ENCODE measurements at places on chromosomes 2 and 18.
A peak's percentile ranks its signal among the peaks of the same experiment; 100 is the strongest.

DNA sequence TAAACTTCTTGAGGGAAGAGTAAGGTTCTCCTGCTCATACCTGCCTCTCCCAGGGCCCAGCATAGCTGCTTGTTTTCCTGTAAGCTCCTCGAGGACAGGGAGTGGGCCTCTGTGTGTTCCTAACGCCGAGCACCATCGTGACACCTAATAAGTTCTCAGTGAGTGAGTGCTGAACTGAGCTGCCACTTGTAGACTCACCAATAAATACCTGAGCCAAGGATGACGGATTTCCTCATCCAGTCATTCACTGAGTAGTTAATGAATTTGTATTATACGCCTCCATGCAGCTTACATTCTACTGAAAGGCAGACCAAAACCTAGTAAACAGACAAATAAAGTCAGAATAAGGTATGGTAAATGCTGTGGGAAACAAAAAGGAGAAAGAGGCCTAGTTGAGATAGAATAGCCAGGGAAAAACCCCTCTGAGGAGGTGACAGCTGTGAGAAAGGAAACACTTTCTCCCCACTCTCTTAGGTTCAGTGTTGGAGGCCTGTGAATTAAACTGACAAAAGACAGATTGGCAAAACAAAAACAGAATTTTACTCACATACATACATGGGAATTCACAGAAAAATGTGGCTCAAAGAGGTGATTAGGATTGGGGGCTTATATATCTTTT lies 138.6 kb downstream of the B3GNT2 start:
- no peak overlapping the region for H3K27ac ChIP-seq
- no peak overlapping the region for H3K4me3 ChIP-seq
- H3K27me3 ChIP-seq: no peaks in the 10 kb centered on the region
- peaks cover 35% of the 10 kb centered on the region for H3K4me1 ChIP-seq
- H3K36me3 ChIP-seq: no peaks in the 10 kb centered on the region
- DNase-seq: no peak

DNA sequence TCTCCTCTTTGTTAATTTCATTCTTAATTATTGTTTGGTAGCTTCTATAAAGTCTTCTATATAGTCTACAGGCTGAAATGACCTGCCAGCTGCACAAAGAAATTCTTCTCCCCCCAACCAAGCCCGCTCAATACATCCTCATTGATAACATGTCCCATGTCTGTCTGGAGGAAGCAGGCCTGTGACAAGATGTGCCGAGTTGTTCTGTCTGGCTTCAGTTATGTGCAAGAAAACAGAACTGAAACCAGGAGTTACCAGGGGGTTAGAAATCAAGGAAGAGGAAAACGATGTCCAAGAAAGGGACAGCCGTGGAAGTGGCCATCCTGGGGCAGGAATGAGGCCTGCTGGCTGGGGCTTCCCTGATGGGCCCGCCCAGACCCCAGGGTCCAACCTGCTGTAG lies 57.6 kb downstream of the MTCL1 start:
- no peaks in the 10 kb centered on the region for H3K27me3 ChIP-seq
- no peaks in the 10 kb centered on the region for H3K4me1 ChIP-seq
- DNase-seq: no peak
- H3K36me3 ChIP-seq: no peaks in the 10 kb centered on the region
- no peak overlapping the region for H3K4me3 ChIP-seq

DNA sequence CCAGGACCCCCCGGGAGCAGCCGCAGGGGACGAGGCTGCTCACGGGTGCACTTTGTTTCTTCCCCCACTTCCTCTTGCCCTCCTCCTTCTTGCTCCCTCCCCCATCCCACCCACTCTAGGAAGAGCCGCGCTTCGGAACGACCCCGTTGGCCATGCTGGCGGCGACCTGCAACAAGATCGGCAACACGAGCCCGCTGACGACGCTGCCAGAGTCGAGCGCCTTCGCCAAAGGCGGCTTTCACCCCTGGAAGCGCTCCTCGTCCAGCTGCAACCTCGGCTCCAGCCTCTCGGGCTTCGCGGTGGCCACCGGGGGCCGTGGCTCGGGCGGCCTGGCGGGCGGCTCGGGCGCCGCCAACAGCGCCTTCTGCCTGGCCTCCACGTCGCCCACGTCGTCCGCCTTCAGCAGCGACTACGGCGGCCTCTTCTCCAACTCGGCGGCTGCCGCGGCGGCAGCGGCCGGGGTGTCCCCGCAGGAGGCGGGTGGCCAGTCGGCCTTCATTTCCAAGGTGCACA lies 1.3 kb downstream of the SP9 start:
- H3K27ac ChIP-seq: no peak overlapping the region
- no peak overlapping the region for H3K4me3 ChIP-seq
- peaks cover 68% of the 10 kb centered on the region for H3K4me1 ChIP-seq
- peaks cover 86% of the 10 kb centered on the region for H3K27me3 ChIP-seq
- no peaks in the 10 kb centered on the region for H3K36me3 ChIP-seq
- peak; percentile 54 for DNase-seq

GRCh38 chr2:22600156-22600555 lies 784.8 kb upstream of the KLHL29 start:
- no peaks in the 10 kb centered on the region for H3K27me3 ChIP-seq
- H3K4me3 ChIP-seq: no peak overlapping the region
- no peak for DNase-seq
- no peaks in the 10 kb centered on the region for H3K36me3 ChIP-seq
- H3K4me1 ChIP-seq: no peaks in the 10 kb centered on the region

- H3K4me3 ChIP-seq: no peak overlapping the region
- H3K36me3 ChIP-seq: no peaks in the 10 kb centered on the region
- no peak overlapping the region for H3K27ac ChIP-seq
- no peaks in the 10 kb centered on the region for H3K27me3 ChIP-seq
- DNase-seq: no peak
- H3K4me1 ChIP-seq: no peaks in the 10 kb centered on the region
Measured at GRCh38 chr2:121860033-121860757, 104.7 kb downstream of the TSN start.

GRCh38 chr2:39476524-39476923 lies 39.4 kb upstream of the MAP4K3 start:
- no peak for DNase-seq
- H3K4me1 ChIP-seq: peaks cover 2% of the 10 kb centered on the region
- no peaks in the 10 kb centered on the region for H3K36me3 ChIP-seq
- no peak overlapping the region for H3K4me3 ChIP-seq
- peak overlapping the region; percentile 27 for H3K27ac ChIP-seq

GRCh38 chr2:111930875-111931274 lies 32.5 kb downstream of the MERTK start:
- no peaks in the 10 kb centered on the region for H3K27me3 ChIP-seq
- H3K36me3 ChIP-seq: no peaks in the 10 kb centered on the region
- DNase-seq: no peak
- H3K4me1 ChIP-seq: no peaks in the 10 kb centered on the region
- H3K4me3 ChIP-seq: no peak overlapping the region
- no peak overlapping the region for H3K27ac ChIP-seq

- peaks cover 2% of the 10 kb centered on the region for H3K27me3 ChIP-seq
- no peaks in the 10 kb centered on the region for H3K36me3 ChIP-seq
- no peak overlapping the region for H3K27ac ChIP-seq
- no peak for DNase-seq
- H3K4me1 ChIP-seq: no peaks in the 10 kb centered on the region
Measured at GRCh38 chr2:126811101-126811500, 87.6 kb upstream of the TEX51 start.
